CD4-positive, alpha-beta T cell treated with Interleukin-10 for 1 hour (primary cell): ENCODE measurements at places on chromosomes 7 and 10.

DNA sequence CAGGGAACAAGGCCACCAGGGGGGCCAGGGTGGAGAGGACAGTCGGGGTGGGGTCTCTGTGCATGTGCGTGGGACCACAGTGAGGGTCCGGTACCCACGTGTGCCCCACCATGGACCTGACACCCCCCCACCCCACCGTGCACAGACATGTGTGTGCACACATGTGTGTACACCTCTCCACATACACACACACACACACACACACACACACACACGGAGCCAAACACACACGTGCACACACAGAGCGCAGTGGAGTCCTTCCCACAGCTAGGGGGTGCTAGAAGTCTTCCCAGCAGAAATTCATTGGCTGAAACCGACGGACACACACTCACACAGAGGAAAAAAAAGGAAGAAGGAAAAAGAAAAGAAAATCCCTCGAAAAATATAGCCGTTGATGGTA lies 42.8 kb upstream of the GNA12 start:
- peak; percentile 76 for DNase-seq

DNA sequence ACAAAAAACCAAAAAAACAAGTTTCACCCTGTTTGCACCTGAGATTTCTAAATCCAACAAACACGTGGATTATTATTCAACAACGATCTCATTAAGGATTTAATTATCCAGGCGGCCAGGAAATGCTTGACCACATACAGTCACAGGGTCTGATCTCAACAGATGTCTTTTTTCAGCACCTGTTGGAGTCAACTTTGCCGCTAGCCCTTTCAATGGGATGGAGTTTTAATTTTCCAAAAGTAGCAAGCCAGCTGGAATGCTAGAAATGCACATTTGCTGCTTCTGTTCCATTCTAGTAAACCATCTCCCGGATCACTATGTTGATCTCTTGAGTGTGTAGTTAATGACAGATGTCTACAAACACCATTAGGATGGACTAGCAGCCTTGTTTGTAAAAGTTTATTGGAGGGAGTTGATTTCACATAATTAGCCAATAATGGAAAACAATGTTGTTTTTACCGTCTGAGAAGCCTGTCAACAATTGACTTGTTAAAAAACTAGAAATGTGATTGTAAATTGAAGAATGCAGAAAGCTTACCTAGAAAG lies 64.2 kb upstream of the DKK1 start:
- DNase-seq = no peak

GRCh38 chr7:93923296-93923695 lies 1.8 kb downstream of the GNG11 start:
- no peak for DNase-seq

GRCh38 chr7:98872328-98872924 lies 2.6 kb upstream of the TMEM130 start:
- DNase-seq = peak; percentile 41

DNA sequence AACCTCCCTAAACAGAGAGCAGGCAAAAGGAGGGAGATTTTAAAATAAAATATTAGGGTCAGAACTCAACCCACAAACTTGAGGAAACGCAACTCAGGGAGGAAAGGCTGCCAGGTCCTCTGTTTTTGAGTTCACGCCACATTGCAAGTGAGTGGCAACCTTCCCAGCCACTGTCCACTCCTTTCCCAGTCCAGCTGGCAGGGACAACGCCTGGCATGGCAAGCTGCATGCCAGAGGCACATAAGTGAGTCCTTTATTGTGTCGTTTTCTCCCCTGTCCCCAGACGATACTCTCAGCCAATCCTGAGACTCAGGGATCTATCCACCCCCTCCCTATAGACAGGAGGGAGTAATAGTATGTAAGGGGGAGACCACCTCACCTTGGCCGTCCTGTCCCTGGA lies 22.4 kb downstream of the FBXW4 start:
- DNase-seq = no peak

- no peak for DNase-seq
Observed at GRCh38 chr10:34319197-34319846, 495.8 kb downstream of the PARD3 start.

- no peak for DNase-seq
Observed at GRCh38 chr10:103676851-103677417, 178.4 kb downstream of the SH3PXD2A start.

DNA sequence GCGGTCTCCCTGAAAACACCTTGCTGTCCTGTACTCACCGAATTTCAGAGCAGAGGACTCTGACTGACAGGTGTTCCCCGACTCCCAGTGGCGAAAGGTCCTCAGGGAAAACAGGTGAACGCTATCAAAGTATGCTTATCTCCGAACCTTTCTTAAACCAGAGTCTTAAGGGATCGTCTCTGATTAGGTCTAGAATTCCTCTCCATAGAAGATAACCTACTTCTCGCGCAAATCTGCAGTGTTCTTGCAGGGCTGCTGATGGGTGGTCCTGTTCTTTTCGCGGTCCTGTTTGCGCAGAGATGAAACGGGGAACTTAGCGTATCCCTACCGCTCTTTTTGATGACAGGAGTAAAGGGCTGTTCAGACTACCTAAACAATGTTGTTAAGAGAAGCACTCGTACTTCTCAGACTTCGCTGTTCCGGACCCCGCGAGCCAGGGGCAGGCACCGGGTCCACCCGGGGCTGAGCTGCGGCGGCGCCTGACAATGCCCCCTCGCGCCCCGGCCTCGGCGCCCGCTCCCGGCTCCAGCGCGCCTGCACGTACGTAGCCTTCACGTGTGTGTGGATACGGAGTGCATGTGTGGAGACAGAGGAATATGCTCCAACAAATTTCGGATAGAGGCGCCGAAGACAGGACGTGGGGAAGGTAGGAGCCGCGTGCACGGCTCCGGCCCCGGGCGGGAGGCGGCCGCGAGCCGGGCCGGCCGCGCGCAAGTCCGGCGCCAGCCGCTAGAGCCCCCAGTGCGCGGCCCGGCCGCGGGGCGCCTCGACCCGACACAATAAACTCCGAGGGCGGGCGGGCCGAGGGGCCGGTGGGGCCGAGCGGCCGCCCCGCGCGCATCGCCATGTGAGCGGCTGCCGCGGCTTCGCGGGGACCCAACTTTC lies 766 bp upstream of the ZMYND11 start:
- peak; percentile 27 for DNase-seq

- DNase-seq = no peak
Observed at GRCh38 chr7:18041191-18041590, 13.5 kb upstream of the PRPS1L1 start.
